ENCODE measurements at places on chromosomes 6 and 20. TPM values are rescaled to one million over a fixed set of nuclear protein-coding genes. Genes with fewer than 3 reads are reported as not detected.

- no peak for DNase-seq
Observed at GRCh38 chr6:15955484-15955883, 173.4 kb upstream of the MYLIP start.

- DNase-seq, result no peak
Observed at GRCh38 chr20:57902473-57902872, 192.7 kb upstream of the PMEPA1 start.

- DNase-seq, result no peak
Observed at GRCh38 chr20:50197463-50198179, 7.0 kb downstream of the CEBPB start.

- no peak for DNase-seq
Observed at GRCh38 chr6:16216501-16217155, 21.8 kb upstream of the GMPR start.

- no peak for DNase-seq
Observed at GRCh38 chr6:34922177-34922663, 33.2 kb downstream of the ANKS1A start.

DNA sequence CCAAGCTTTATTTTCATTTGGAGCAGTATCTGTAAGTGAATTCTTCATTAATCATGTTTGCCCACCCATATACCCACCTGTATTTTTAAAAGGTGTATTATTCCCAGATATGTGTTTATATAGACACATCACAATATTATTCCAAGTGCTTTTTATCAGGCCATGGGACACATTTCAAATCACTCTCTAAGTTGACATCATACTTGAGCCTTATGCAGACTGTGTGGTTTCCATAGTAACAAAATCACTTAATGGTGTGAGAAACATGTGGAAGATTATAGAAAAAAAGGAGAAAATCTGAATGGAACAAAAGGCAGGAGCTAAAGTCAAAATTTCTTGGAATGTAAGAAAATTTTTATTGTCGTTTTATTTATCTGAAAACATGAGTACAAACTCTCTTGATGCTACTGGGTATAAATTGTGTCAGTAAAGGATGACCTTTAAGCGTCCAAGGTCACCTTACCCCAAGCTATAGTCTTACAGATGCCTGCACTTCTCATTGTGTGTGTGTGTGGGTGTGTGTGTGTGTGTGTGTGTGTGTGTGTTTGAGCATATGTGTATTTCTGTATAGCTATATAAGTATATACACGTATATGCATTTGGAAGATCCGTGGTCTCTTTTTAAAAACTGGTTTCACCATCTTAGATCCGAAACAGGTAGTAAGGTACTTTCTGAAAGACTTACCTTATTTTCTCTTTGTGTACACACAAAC is 79.8 kb upstream of the CCN6 start:
- DNase-seq, result no peak

GRCh38 chr20:63900413-63900812 is 5.5 kb downstream of the DNAJC5 start:
- DNase-seq, result no peak

DNA sequence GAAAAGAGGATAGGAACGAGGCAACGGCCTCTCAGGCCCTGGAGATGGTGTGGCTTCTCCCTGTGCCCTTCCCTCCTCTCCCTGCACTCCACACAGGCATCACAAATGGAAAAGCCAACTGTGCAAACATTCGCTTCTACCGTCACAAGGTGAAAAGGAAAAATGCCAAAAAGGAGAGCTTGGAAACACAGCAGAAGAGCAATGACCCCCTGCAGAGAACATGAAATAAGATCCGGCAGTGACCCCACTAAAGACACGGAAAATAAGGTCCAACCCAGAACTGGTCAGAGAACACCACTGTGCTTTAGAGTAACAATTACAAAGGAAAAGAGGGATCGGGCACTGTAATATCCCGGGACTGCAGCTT is 63.0 kb downstream of the SLC22A23 start:
- no peak for DNase-seq

GGTLC1 gene
- polyA plus RNA-seq, result not detected

RAD21L1 gene
- polyA plus RNA-seq, result not detected

NCOA7 gene
- 1.6 TPM for polyA plus RNA-seq

MICB gene
- polyA plus RNA-seq, result 10.9 TPM

MYLK2 gene
- polyA plus RNA-seq, result not detected
